ENCODE measurements at places on chromosomes 6 and 20. TPM values are rescaled to one million over a fixed set of nuclear protein-coding genes. Genes with fewer than 3 reads are reported as not detected.

GRCh38 chr6:149545258-149545753 lies 537 bp downstream of the PPIL4 start:
- DNase-seq, result peak; percentile 56

DNA sequence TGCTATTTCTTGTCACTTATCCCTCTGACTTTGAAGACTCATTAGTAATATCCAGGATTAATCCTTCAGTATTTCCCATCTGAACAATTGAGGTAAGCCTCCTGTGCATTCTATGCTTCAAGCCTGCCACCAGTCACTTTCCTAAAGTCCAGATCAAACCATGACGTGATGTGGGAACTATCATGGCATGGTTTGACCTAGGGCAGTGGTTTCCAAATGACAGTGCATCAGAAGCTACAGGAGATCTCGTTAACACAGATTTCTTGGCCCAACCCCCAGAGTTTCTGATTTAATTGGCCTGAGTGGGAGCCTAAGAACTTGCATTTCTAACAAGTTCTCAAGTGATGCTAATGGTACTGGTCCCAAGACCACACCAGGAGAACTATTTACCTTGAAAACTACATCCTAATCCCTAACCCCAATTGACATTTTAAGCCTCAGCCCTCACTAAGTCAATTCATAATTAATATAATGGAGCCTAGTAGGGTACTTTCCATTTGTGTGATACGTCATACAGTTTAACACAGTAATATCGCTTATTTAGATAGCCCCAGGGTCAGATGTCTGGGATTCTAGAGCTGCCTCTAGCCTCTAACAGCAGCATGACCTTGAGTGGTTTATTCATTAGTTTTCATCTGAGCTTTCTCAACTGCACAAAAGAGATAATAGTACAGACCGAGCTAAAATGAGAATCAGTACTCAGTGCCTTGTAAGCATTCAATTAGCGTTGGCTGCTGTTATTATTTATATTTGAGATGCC lies 907.6 kb downstream of the TFAP2A start:
- no peak for DNase-seq

DNA sequence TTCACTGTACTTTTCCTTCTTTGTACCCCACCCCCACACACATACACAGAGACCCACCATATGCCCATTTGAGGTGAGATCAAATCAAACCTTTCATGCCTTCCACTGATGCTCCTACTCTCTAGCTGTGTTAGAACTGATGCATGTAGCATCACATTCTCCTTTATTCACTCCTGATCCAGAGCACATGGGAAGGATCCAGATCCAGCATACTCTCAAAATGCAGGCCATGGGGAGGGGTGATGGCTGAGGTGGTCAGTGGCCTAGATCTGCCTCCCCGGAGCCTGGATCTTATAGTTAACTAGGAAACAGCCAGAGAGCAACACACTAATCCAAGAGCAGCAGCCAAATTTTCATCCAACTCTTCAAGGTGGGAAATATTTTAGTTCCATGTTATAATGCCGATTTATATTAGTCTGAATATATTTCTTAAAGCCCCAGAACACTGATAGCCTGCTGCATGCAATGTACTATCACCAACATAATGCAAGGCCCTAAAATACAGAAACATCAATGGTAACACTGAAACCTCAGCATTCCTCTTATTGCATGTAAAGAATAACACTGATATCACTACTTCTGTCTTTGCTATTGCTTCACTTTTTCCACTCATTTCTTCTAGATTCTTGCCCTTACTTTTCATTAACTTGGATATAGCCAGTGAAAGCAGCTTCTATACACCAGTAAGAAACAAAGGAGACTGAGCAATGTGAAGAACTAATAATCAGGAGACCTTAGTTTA lies 126.8 kb upstream of the BEND6 start:
- no peak for DNase-seq

GRCh38 chr6:144785056-144785455 lies 499.9 kb downstream of the UTRN start:
- no peak for DNase-seq

DNA sequence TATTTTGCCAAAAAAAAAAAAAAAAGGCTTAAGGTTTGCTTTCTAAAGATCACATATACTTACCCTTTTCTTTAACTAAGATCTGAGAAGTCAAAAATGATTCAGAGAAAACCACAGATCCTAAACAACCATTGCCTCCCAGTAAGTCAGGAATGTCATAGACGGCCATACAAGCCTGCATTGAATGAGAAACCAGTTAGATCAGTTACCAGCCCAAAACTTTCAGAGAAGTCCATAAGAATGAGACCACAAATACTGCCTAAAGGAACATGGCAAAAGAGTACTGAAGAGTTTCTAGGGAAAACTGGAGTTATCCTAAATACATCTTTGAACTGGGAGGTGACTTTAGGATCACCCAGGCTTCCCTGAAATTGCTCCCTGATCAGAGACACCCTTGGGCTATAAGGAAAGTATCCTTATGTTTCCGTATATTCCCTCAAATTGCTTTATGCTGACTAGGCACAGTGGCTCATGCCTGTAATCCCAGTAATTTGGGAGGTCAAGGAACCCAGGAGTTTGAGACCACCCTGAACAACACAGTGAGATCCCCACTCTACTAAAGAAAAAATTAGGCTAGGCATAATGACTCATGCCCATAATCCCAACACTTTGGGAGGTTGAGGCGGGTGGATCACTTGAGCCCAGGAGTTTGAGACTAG lies 79.4 kb upstream of the SLC4A11 start:
- DNase-seq, result no peak

GRCh38 chr6:39314273-39314795 lies at the start of gene KCNK17:
KCNK17 (minus strand) TSS chr6:39314419; CDS start chr6:39314320, 99 bp downstream.
- DNase-seq, result no peak

DNA sequence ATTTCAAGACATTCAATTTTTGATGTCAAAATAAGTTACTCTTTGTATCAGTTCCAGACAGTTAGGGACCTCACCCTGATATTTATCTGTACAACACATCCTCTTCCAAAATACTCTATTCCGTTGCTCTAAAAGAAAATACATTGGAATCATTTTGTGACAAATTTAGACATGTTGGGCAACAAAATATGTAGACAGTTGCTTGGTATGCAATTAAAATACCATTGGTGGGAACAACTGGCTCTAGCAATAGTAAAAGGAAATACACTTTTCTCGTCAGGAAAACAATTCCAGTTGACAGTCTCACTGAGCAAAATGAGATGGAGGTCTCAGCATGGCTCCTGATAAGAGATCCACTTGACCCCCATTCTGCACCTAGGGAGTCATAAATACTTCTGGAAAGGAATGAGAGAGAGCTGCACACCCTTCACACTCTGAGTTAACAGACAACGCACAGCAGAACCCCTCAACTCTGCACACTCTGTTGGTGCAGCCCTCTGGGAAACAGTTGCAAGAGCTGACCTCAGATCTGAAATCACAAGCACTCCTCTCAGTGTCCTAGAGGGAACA lies 171.3 kb upstream of the NT5E start:
- DNase-seq, result no peak

- no peak for DNase-seq
These were observed 251.4 kb downstream of the DOK5 start for GRCh38 chr20:54726687-54727300.

- DNase-seq, result no peak
These were observed 192.3 kb upstream of the MANEA start for GRCh38 chr6:95384988-95385387.

- no peak for DNase-seq
These were observed at the start of gene CD109 for GRCh38 chr6:73695619-73696421. CD109 (plus strand) TSS chr6:73696203; CDS start chr6:73696216, 13 bp downstream.

DNA sequence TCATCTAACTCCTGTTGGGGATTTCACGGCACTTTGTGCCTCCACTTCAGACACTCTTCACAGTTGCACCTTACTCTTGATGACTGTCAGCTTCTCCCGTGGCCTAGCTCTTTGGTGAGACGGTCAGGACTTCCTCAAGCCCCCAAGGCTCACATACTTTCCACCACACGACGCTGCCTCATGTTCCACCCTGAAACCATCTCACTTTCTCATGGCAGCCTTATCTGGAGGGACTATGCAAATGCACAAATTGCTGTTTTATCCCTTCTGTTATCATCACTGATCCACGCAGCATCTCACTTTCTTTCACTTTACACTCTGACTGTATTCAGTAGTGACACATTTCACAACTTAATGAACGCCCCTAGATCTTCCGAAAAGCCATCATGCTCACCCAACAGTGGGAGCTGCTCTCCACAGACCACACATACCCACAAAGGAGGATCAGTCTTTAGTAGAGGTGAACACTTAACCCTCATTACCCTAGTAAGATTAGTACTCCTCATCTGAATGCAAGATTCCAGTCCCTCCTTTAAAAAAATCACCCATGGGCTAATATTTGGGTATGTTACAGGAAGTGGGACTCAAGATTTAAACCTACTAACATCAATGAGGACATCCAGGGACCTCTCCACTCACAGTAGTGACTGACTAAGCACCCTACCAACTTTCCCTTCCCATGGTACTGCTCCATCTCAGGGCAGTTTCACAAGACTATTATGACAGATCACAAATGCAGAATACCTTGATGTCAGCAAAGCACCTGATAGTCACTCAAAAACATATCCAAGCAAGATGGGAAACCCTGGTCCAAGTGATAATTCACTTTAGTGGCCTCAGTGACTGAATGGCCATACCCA lies 35.4 kb downstream of the FYN start:
- DNase-seq, result no peak

DNA sequence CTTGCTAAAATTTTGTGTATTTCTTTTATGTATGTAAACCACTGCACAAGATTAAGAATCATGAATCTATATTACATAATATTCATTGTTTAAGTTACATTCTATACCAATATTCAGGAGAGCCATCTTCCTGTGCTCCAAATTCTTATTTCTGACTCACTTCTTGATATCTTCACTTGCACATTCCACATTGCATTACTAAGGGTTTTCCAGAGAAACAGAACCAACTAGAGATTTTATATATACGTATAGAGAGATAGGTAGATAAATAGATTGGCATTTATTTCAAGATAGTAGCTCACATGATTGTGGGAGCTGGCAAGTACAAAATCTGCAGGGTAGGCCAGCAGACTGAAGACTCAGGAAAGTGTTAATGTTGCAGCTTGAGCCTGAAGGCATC lies 222.2 kb upstream of the PRSS16 start:
- no peak for DNase-seq

- DNase-seq, result no peak
These were observed 738.2 kb downstream of the COL12A1 start for GRCh38 chr6:74467533-74468215.

DNA sequence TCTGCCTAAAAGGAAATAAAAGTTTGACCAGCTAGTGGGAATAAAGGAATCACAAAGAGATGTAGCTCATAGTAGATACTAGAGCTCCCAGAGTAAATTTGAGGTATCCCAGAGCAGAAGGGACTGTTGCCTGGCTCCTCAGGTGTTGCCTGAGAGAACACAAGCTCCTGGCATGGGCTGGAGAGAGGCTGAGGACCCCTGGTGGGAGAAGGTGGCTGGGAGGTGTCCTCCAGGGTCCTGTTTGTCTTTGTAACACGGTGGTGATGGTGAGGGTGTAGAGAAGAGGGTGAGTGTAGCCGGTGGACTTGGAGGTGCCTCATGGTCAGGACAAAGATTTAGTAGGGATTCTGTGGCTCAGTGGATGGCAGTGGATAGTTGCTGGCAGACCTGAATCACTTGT lies 28.1 kb upstream of the NNAT start:
- DNase-seq, result no peak

GRCh38 chr20:50336661-50337060 lies 146.0 kb downstream of the CEBPB start:
- DNase-seq, result no peak

DNA sequence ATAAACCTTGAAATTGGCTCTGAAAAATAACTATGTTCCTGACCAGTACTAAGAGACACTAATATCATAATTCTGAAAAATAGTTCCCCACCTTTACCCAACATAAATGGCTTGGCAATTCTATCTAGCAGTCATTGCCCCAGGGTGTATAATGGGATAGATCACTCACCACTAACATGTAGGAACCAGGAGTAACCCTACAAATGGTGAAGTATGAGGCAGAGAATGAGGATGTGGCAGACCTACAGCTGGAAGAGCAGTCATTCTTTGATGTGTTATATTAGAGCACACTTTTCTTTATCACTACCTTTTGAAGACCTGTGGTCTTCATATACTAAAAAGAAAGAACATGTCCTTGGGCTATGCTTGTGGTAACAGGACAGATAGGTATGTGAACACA lies 136.5 kb upstream of the SYNDIG1 start:
- DNase-seq, result no peak

Gene C4B
- 152 TPM for total RNA-seq

Gene ATG5
- 45.0 TPM for total RNA-seq

Gene KIAA0408
- total RNA-seq, result 12.8 TPM
